ENCODE measurements at places on chromosomes 2 and 18.
A peak's percentile ranks its signal among the peaks of the same experiment; 100 is the strongest.

DNA sequence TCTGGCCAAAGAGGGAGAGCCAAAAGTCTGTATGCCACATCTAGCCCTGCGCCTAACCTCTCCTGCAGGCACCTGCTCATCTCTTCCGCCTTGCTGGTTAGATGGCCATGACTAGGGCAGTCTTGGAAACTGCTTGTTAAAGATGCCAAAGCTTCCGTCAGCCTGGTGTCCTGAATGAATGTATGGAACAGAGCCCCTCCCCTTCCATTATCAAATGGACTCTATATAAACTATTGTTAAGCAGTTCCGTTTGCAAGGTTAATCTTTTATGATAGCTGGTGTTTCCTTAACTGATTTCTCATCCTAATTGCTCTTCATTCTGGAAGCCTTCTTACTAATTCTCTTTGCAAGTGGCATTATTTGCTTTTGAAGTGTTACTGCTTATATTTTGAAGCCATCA, 87.1 kb downstream of the ATP9B start:
- DNase-seq, result no peak

- DNase-seq, result peak; percentile 92
Measured at GRCh38 chr2:86249579-86250391, 50.5 kb downstream of the MRPL35 start.

- DNase-seq, result no peak
Measured at GRCh38 chr2:127157651-127158485, 50.9 kb upstream of the BIN1 start.

DNA sequence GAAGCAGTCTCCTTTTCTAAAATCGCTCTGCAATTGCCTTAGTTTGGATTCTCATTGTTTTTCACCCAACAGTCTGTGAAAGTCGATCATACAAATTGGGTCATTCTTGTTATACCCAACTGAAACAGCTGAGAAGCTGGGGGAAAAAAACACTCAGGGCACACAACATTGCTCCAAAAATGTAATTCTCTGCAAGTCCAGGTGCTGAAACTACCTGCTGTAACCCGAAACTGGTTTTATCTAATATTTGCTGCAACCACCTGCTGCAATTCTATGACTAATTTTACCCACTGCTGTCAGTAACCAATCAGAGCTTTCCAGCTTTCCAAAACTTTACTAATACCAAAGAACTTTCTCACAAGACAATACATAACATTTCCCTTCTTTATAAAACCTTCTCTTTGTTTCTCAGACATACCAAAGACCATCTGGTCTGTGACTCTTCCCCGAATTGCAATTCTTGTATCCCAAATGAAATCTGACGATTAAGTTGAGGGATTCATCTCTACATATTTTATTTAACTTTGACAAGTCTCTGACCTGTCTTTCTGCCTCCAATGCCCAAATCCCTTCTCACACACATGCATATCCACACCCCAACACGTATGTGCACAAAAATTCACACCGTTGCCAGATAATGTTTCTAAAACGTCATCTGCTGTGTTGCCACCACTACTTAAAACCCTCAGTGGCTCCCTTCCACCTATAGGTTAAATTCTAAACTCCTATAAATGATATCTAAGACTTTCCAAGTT, 198.3 kb downstream of the PIEZO2 start:
- no peak for DNase-seq

- DNase-seq, result no peak
Measured at GRCh38 chr2:98729652-98730051, 1.3 kb downstream of the MGAT4A start.

GRCh38 chr2:167404627-167405284, 516.5 kb downstream of the XIRP2 start:
- DNase-seq, result no peak

- no peak for DNase-seq
Measured at GRCh38 chr2:60531701-60532133, 21.7 kb downstream of the BCL11A start.

GRCh38 chr2:12716032-12716281, 779 bp upstream of the TRIB2 start:
- peak; percentile 84 for DNase-seq

DNA sequence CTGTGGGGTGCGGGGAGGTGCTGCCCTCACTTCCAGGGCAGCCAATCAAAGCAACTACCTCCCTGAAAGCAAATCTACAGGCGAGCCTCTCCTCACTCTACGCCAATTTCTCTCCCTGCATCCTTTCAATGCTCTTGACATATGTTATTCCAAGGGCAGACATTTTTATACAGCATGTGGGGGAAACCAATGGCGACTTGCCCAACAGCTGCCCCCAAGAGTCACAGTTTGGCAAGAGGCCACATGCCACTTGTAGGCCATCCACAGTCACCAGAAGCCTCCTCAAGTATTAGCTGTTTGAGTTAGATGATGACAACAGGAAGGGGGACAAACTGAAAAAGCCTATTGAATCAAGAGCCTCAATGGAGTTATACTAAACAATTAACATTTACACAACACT, 114.6 kb downstream of the MYO5B start:
- DNase-seq, result no peak

DNA sequence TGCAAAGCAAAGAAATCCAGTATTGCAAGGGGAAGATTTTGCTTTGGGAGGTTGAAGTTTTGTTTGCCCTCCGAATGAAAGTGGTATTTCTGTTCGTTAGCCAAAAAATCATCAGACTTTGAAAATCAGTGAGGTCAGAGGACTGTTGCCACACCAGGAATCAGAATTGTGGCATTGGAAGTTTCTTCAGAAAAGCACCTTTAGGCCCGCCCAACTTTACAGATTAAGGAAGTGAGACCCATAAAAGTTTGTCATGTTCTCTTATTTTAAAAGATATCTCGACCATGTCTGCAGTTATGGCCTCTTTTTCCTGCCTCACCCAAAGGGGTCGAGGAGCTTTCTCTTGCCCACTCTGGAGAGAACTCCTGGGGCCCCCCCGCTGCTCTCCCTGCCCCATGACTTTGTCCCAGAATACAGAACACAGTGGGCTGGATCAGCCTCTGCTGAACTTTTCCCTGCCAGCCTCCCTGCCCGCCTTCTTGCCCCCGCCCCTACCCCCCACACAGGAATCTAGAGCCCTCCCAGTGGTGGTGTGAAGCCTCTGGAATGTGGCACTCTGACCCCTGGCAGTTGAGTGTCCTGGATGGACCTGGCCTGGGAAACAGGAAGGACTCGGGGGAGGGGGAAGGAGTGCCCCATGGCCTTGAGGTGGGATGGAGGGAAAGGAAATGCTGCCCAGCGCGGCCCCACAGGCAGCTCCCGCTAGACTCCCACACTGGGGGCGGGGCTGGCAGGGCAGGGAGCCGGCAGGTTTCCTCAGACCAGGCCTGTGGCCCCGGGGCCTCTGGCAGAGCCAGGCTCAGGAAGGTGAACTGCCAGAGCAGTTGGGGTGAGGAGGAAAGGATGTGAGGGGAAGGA, 25.3 kb downstream of the CRIM1 start:
- DNase-seq, result peak; percentile 98

- DNase-seq, result peak; percentile 26
Measured at GRCh38 chr18:23835091-23835490, 145.8 kb downstream of the LAMA3 start.

- DNase-seq, result peak; percentile 38
Measured at GRCh38 chr2:168120730-168121129, 126.7 kb downstream of the STK39 start.

- no peak for DNase-seq
Measured at GRCh38 chr2:154697418-154698252, 860 bp upstream of the KCNJ3 start.

DNA sequence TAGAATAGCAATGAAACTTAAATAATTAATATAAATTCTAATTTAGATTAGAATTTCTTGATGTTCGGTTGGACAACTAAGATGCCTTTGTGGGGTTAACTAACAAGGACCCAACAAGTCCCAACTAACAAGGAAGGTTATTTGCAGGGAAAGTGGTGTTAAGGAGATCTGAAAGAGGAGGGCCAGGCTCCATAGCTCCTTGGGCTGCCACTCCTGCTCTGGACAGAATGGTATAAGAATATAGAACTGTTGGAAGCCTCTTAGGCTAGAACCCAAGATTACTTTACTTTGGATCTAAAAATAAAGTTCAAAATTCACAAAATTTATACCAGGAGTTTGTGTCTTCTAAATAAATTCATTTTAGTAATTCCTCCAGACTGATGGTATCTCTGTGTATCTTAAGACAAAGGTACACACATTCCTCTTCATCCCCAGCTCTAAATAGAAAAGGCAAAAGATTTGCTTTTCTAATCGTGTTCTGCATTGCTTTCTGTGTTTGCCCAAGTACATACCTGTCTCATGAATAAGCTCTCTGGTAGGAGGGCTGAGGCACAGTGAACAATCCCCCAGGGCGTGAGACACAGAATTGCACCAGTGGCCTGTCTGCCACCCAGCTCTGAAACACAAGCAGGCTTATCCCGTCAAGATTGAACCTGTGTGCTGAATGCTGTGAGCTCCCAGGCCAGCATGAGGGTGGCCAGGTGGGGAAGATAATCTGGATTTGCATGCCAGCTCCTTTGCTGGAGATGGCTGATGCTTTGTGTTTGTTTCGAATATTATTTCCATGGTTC, 176.0 kb downstream of the ACKR3 start:
- peak; percentile 90 for DNase-seq

- no peak for DNase-seq
Measured at GRCh38 chr2:66461664-66462500, 27.0 kb downstream of the MEIS1 start.

DNA sequence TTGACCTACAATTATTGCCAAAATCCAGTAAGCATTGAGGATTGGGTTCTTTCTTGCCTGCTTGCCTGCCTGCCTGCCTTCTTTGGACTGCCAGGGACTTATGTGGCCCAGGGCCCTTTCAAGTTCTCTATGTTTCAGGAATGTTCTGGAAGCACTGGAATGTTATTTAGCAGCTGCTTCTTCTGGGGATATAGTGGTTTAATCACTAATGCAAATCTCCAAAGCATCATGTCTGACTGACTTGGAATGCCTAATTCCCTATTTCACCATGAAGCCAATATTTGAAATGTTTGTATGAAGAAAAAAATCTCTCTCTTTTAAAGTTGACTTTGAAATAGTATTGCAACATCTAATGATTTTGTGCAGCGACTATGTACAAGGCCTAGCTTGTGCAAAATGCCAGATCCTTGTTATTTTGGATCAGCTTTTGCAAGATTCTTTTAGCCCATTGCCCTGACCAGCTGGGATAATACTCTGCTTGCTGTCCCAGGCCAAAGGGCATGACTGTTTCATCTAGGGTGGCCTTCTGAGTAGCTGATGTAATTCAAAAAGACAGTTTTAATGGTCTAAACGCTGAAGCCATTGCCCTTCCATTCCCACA, 204.6 kb downstream of the RND3 start:
- no peak for DNase-seq

GRCh38 chr2:30230497-30231211, 680 bp upstream of the LBH start:
- DNase-seq, result no peak

- DNase-seq, result no peak
Measured at GRCh38 chr2:46520130-46520711, 40.9 kb downstream of the TMEM247 start.

- no peak for DNase-seq
Measured at GRCh38 chr2:158518084-158518483, 61.3 kb downstream of the PKP4 start.

DNA sequence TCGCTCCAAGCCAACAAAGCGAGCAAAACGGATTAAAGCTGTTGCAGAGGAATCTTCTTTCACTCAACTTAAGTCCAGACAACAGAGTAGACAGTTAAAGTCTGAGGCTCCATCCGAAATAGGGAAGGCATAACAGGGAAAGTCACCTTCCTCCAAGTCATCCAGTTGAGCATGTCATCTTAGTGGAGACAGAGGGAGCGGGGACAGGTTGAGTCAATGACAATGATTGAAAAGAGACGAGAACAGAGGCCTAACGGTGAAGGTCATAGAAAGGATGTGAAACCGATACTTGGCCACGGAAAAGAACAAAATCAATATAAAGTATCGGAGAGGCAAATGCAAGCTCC, 455 bp downstream of the C18orf32 start:
- peak; percentile 44 for DNase-seq

DNA sequence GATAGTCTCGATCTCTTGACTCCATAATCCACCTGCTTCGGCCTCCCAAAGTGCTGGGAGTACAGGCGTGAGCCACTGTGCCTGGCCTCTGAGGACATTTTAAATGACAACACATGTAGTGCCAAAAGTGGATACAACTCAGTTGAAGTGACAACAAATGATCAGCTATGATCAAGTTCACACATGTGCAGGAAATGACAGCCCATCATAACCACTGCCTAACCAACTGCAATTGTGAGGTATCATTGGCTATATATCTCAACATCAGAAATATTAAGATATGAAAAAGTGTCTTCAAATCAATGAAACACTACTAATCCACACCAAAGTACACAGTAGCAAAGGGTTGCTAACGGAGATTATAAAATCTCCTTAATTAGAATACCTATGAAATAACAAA, 84.8 kb downstream of the DTNB start:
- no peak for DNase-seq

DNA sequence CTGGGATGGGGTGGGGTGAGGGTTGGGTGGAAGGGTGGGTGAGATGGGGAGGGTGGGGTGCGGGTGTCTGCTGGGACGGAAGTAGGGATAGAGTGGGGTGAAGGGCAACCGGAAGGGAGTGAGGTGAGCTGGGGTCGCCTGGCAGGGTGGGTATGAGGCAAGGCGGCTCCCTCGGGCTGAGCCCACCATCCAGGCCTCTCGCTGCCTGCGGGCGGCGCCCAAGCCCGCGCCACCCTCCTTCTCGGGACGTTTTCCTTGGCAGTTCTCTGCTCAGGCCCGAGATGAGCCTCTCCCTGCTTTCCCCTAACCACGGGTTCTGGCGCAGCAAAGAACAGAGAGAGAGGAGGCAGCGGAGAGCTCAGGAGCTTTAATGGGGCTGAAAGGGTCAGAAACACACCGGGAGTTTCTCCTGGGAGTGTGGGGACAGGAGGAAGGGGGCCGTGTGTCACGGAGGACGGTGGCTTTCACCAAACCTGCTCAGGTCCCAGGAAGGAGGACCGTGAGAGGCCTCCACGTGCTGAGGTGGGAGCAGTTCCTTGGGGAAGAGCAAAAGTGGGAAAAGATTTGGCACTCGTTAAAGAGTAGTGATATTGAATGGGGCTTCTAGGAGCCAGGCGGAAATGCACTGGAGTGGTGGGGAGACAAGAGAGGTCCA, 4.1 kb downstream of the FEV start:
- peak; percentile 31 for DNase-seq

- DNase-seq, result no peak
Measured at GRCh38 chr2:39529836-39530235, 92.8 kb upstream of the MAP4K3 start.

DNA sequence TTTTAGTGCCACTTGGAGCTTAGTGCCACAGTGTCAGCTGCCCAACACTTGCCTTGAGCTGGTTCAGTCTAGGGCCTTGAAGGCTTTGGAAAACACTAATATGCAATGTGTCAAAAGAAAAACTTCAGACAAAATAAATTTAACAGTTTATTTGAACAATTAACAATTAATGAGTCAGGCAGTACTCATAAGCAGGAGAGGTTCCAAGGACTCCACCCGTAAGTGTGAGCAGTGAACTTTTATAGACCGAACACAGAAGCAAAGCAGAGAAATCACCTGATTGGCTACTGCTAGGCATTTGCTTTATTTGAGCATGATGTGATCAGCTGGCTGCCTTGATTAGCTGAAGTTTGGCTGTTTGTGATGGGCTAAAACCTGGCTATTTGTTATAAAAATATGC, 49.5 kb upstream of the TBC1D8 start:
- peak; percentile 65 for DNase-seq
